ENCODE measurements at places on chromosomes 13 and 19.

- DNase-seq = peak; percentile 23
These were observed 970.5 kb downstream of the UQCRFS1 start for GRCh38 chr19:28242317-28242927.

DNA sequence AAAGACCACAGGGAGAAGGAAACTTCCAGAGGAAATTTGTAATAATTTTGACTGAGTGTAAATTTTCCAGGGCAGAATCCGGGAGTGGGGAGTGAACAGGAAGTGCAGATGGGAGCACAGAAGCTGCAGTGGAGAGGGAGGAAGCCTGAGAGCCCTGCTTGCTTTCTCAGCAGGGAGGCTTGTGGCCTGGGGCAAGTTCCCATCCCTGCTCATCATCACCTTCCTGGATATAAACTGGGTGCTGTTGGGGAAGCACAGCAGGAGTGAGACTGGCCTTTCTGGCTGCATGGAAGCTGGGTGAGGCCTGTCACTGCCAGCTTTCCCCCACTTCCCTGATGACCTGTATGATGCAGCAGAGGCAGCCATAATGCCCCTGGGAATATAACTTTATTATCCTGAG, 532.9 kb downstream of the SLITRK6 start:
- DNase-seq = peak; percentile 8

DNA sequence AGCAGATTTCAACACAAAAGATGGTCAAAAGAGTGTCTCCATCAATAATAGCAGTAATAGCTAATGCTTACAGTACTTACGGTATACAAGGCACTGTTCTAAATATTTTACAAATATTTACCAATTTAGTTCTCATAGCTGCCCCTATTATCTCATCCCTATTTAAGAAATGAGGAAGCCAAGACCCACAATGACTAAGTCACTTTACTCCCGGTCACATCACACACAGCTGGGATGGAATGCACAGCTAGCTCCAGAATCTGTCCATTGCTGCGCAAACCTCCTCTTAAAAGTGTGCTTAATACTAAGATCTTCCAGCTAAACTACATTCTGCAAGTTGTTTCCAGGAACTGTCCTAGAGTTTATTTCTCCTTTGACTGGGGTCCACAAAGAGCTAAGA, 63.4 kb downstream of the RAP2A start:
- no peak for DNase-seq

DNA sequence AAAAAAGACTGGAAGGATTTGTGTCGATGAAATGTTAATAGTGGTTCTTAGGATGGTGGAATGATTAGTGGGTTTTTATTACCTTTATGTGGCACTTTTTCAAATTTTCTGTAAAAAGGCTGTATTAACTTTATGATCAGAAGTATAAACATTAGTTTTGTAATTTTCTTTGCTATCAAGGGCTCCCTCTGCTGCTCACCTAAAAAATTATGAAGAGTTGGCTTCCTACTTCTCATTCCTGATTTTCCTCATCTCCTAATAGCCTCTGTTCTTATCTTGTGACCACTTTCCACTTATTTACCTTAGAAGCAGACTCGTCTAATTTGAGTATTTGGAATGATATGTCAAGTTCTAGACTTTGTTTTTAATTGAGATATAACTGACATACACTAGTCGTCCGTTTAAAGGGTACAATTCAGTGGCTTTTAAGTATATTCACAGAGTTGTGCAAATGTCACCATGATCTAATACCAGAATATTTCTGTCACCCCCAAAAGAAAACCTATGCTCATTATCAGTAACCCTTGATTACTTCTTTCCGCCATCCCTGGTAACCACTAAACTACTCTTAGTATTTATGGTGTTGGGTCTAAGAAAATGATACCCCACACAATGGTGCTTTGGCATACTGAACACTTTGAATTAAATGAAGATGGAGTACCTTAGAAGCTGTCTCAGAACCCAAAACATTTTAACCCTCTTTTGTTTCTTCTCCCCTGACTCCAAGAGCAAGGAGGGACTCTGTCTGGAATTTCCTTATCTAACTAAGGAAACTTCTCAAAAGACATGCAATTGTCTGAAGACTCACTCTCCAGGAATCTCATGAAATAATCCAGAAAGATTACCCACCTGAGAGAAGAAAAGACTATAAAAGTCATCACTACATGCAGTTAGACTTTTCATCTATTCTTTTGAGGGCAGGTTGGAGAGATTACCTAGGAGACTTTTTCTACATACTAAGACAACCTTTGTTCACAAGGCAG, 311.3 kb downstream of the DLEU7 start:
- no peak for DNase-seq

DNA sequence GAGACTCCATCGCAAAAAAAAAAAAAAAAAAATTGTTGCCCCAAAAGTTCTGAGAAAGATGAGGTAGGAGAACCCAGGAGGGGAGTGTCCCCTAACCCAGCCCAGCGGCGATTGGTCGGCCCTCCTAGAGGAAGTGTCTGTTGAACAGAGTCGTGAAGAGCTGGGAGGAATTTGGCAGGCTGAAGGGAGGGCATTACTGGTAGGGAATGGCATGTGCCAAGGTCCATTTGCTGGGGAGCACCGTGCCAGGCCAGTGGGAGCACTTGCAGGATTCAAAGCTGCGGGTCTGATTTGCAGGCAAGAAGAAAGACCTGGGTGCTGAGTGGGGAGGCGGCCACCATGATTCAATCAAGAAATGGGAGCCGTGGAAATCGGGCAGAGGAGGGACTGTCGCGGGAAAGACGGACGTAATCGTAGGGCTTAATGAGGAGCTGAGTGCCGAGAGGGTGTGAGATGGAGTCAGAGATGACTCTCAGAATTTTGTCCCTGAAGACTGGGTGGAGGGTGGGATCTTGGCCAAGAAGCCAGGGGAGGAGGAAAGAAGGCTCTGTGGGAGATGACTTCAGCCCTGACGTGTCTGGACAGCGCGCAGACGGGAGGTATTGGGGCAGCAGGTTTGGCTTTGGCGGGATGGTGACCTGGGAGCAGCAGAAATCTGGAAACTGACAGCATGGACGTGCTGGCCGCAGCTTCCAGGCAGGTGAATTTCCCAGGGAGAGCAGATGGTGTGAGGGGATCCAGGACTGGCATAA, 15.4 kb downstream of the CERS4 start:
- DNase-seq = no peak

GRCh38 chr19:6958791-6959190, 62.4 kb downstream of the MBD3L2B start:
- DNase-seq = no peak

DNA sequence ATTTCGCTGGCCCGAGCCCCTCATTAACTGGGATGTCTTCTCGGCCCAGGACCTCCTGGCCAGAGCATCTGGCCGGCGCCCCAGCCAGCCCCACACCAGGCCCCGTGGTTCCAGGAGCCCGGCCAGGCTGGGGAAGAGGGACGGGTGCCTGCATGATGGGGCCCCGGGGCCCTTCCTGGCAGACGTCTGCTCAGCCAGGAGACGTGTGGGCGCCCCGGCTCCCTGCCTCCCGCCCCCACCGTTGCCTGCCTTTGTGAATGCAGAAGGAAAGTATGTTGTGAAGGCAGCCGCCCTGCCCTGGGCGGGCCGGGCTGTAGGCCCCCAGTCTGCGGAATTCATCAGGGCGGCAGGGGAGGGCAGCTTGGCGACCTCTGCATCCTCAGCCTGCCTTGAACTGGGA, 4.4 kb upstream of the COMP start:
- no peak for DNase-seq

DNA sequence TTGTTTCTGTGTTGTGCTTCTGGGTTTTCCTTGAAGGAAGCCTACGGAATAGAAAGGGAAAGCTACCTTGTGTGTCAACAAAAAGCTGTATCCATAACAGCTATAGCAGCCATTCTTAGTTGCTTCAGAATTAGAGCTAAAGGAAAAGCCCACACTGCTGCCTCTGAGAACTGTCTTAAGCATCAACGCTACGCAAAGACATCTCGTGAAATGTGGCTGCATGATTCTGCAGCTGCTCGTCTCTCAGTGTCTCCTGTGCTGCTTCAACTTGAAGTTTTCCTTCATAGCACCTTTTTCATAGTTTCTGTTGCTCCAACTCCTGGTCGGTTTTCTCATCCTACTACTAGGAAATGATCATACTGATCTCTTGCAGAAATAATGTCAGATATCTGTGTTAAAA, 140.9 kb upstream of the MAB21L1 start:
- no peak for DNase-seq

- no peak for DNase-seq
These were observed 1.2 kb downstream of the KLF12 start for GRCh38 chr13:74132776-74133656.

- no peak for DNase-seq
These were observed 17.0 kb downstream of the ERFL start for GRCh38 chr19:41910992-41911888.

DNA sequence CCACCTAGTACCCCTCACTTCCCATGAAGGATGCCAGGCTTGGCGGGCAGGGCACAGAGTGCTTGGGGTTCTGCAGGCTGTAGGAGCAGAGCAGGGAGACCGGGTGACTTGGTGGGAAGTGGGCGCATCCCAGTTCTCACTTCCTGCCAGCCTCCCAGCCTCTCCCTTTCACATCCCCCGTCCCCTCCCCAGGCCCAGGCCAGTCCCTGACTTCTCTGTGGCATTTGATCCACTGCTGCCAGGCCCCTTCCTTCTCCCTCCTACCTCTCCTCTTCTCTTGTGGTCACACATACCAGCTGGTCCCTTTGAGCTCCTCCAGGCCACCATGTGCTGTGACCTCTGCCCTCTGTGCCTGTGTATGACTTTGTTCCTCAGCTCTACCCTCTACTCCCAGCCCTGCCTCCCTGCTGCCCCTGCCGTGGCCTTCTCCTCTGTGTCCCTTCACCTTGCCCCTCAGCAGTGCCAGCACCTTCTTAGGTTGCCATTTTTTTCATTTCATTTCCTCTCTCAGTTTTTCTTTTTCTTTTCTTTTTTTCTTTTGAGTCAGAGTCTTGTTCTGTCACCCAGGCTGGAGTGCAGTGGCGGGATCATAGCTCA, 19.5 kb downstream of the MYO1F start:
- no peak for DNase-seq

GRCh38 chr13:83536941-83537340, 345.3 kb downstream of the SLITRK1 start:
- DNase-seq = no peak

DNA sequence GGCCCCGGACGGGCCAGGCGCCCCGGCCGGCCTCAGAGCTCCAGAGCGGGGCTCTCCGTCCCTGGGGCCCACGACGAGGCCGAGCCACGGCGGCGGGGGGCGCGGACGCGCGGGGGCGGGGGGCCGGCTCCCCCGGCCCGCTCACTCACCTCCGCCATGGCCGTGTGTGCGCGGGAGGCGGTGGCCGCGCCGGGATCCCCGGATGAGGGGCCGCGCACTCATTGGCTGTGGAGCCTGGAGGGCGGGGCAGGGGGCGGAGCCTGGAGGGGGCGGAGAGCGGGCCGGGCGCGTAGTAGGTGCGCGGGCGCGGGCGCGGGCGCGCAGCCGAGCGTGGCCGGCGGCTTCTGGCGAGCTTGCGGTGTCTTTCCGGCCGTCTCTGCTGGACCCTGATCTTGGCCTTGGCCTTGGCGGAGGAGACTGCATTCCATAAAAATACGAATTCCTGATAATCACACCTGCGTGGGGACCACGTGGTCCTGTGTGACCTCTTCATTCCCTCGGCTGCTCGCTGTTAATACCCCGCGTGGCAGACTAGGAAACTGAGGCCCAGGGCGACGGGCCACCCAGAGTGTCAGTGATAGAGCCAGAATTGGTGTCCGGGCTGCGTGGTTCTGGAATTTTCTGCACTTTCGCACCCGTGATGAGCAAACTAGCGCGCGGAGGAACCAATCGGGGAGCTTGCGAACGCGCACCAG, at the start of gene MIER2:
MIER2 (minus strand) TSS at position 172 of the 695 bp plus-strand sequence; CDS start at position 158, 14 bp downstream.
- DNase-seq = peak; percentile 4

DNA sequence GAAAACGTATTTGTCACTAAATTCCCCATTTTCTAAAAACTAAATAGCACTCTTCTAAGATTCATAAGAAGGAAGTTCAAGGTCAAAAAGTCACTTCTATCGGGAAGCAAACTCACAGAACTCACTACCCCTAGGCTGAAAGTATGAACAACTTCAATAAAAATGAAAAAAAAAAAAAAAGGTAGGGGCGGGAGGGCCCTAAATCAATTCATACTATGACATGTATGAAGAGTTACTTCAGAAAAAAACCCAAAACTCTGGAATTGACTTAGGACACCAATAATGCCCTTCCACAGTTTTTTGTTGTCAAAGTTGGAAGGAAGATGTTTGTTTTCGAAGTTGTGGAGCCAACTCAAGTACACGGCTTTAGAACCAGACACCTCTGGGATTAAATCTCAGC, 1.1 kb downstream of the SUCLA2 start:
- DNase-seq = no peak

- DNase-seq = no peak
These were observed 41.3 kb downstream of the FLT3 start for GRCh38 chr13:28058866-28059613.

DNA sequence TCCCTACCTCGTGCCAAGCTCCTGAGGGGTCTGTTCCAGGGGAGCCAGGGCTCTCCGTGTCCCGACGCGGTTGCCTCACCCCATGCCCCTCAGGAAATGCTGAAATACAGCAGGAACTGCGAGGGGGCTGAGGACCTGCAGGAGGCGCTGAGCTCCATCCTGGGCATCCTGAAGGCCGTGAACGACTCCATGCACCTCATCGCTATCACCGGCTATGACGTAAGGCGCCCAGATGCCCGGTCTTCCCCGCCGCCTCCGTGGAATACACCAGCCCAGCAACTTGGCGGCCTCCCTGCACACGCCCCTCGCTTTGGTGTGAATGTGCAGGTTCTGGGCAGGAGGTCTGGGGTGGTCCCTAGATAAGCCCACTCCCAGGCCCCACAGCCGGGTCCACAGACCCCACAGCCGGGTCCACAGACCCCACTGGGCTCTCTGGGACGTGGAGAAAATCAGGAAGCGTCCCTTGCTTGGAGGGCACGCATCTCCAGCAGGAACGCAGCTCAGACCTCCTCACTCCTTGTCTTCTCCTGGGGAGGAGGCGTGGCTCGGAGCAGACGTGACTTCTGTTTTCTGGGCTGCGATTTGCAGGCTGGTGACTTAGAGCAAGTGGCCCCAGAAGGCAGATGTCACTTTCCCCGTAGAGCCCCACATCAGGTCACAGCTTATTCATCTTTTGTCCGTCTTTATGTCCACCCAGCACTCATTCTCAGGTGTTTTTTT, 19.4 kb upstream of the F7 start:
- DNase-seq = no peak

GRCh38 chr13:33184112-33184490, 101.5 kb downstream of the STARD13 start:
- DNase-seq = no peak

DNA sequence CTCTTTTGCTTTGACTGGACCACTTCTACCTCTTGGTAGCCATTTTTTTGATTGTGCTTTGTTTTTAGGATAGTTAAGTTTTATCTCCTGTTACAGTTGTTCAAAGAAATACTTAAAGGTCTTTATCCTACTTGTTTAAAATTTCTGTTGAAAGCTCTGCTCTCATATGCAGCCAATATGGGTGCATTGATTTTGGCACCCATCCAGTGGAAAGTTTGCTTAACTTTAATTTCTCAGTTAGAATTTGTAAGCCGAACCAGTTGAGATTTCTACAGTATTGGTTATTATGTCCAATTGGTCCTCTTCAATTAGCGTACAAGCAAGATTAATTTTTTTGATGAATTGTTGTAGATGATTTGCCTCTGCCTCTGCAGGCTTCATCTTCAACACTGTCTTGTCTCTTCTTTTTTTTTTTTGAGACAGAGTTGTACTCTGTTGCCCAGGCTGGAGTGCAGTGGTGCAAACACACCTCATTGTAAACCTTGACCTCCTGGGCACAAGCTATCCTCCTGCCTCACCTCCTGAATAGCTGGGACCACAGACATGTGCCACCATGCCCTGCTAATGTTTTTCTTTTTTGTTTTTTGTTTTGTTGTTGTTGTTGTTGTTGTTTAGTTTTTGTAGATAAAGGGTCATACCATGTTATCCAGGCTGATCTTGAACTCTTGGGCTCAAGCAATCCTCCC, 65.3 kb downstream of the MAB21L1 start:
- no peak for DNase-seq
